ENCODE measurements at places on chromosomes 6 and 20.

GRCh38 chr6:117607511-117607910, 5.2 kb upstream of the GOPC start:
- no peak for DNase-seq

- DNase-seq: no peak
Observed at GRCh38 chr6:169035385-169036240, 218.0 kb downstream of the THBS2 start.

GRCh38 chr20:48015943-48016723, 230.9 kb upstream of the SULF2 start:
- DNase-seq: no peak

GRCh38 chr20:62360854-62361798, 6.0 kb downstream of the LAMA5 start:
- DNase-seq: no peak

DNA sequence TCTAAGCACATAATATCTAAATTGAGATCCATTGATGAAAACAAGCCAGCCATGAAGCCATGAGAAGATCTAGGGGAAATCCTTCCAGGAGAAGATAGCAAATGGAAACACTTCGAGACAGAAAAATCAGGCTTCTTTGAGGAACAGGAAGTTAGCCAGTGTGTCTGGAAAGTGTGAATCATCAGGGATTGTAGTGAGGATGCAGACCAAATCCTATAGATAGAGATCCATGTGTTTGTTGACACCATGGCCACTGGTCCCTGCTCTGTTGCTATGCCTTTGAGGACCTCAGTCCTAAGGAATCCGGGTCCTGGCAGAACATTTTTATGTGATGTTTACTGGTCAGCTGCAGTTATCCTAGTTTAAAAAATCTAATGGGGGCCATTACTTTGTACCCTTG, 6.6 kb upstream of the ELOVL2 start:
- no peak for DNase-seq

GRCh38 chr6:116366740-116367275, 3.9 kb upstream of the DSE start:
- DNase-seq: no peak

- DNase-seq: no peak
Observed at GRCh38 chr20:2212456-2213015, 83.3 kb upstream of the TGM3 start.

DNA sequence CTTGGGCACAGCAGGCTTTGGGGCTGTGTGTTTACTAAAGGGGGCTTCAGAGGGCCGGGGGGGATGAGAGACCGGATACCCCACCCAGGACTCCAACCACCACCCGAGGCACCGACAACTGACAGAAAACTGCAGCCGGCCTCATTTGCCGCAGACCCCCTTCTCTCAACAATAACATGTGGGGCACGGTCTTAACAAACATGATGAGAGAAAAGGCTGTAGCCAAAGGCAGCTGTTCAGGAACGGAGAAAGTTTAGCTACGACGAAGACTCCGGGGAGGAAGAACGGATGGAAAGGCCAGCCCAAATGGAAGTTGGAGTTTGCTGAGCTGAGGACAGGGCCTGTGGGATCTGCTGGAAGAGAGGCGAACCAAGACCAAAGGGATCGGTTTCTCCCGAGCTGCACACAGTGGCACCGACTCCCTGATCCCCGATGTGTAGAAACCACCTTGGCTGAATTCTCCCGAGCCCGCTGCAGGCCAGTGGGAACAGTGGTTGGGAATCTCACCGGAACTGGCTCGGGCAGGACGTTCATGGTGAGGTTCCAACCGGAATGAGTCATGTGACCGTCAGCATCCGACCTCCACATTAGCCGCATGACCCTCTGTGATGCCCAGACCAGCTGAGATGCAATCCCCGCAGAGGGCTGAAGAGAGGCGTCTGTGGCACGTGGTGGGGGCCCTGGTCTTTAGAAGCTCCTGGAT, 359.3 kb downstream of the TAF4 start:
- DNase-seq: no peak

Data from stimulated activated CD4-positive, alpha-beta T cell treated with anti-CD3 and anti-CD28 coated beads, Interleukin-1b, Interleukin-23, amount 100 ng/mL, for 48 hours (primary cell).